Ovary (tissue), 10 donors: ENCODE measurements at places on chromosomes 1 and 21. TPM values are rescaled to one million over a fixed set of nuclear protein-coding genes. Genes with fewer than 3 reads are reported as not detected.

DNA sequence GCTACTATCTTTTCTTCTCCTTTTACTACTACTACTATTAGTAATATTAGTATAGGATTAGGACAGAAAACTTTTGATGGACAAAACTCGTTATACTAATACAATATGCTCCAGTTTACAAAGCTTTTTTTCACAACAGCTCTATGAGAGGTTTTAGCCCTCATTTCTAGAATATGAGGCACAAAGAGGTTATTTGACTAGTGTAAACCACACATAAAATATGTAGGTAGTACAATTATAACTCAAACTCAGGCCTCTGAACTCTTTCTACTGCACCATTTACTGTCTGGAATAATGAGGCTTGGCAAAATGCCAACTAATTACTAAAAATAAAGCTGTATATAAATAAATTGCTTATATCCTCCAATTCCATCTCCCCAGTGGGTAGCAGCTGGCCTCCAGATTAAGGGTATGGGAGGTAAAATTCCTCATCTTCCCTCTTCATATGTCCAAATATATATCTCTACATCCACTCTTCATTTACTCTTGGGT, 99.9 kb downstream of the LYST start:
- H3K27ac ChIP-seq, result no peak overlapping the region
- H3K4me1 ChIP-seq, result no peaks in the 10 kb centered on the region
- no peaks in the 10 kb centered on the region for H3K36me3 ChIP-seq
- no peak for DNase-seq
- no peaks in the 10 kb centered on the region for H3K27me3 ChIP-seq
- no peak overlapping the region for H3K4me3 ChIP-seq

The LRRC7 gene
- 0.01 TPM for polyA plus RNA-seq

The C1orf87 gene
- polyA plus RNA-seq, result 4.4 TPM

DNA sequence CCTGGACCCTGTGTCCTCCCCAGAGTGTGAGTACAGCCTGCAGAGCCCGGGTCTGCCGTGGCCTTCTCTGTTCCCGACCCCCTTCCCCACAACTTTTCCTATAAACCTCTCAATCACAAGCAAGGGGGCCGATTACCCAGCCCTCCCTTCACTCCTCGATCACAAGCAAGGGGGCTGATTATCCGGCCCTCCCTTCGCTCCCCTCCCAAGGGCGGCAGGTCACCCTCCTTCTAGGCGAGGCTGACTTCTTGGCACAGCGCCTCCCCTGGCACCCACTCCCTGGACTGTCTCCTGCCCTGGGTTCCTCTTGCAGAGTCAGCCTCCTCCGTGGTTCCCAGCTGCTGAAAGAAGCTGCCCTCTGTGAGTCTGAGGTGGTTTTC, 12.3 kb upstream of the LDLRAP1 start:
- no peak overlapping the region for H3K27ac ChIP-seq
- H3K4me3 ChIP-seq, result no peak overlapping the region
- no peak for DNase-seq
- no peaks in the 10 kb centered on the region for H3K4me1 ChIP-seq
- H3K36me3 ChIP-seq, result no peaks in the 10 kb centered on the region
- no peaks in the 10 kb centered on the region for H3K27me3 ChIP-seq

DNA sequence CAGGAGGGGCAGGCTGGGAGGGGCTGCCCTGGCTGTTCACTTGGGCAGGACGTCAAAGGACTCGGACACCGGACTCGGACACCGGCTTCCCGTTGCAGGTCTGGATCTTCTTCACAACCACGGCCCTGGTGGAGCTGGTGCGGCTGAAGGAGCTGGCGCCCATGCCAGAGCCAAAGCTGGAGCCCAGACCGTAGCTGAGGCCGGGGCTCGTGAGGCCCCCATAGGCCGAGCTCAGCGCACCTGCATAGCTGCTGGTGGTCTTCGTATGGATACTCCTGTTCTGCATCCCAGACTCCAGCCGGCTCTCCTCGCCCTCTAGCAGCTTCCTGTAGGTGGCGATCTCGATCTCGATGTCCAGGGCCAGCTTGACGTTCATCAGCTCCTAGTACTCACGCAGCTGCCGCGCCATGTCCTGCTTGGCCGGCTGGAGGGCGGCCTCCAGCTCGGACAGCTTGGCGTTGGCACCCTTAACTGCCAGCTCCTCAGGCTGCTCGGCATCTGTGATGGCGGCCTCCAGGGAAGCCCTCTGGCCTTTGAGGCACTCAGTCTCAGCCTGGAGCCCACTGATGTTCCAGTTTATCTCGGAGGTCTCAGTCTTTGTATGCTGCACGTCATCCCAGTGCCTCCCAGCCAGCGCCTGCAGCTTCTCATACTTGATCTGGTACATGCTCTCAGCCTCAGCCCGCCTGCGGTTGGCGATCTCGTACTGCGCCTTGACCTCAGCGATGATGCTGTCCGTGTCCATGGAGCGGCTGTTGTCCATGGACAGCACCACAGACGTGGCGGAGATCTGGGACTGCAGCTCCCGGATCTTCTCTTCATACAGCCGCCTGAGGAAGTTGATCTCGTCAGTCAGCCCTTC, 15.1 kb upstream of the KLF17 start:
- no peaks in the 10 kb centered on the region for H3K4me1 ChIP-seq
- H3K27me3 ChIP-seq, result no peaks in the 10 kb centered on the region
- H3K36me3 ChIP-seq, result no peaks in the 10 kb centered on the region
- no peak overlapping the region for H3K27ac ChIP-seq
- DNase-seq, result no peak
- no peak overlapping the region for H3K4me3 ChIP-seq

- H3K27me3 ChIP-seq, result no peaks in the 10 kb centered on the region
- no peaks in the 10 kb centered on the region for H3K36me3 ChIP-seq
- H3K4me3 ChIP-seq, result no peak overlapping the region
- no peak overlapping the region for H3K27ac ChIP-seq
- DNase-seq, result no peak
These were observed 18.0 kb upstream of the LRRC3 start for GRCh38 chr21:44437371-44437695.

DNA sequence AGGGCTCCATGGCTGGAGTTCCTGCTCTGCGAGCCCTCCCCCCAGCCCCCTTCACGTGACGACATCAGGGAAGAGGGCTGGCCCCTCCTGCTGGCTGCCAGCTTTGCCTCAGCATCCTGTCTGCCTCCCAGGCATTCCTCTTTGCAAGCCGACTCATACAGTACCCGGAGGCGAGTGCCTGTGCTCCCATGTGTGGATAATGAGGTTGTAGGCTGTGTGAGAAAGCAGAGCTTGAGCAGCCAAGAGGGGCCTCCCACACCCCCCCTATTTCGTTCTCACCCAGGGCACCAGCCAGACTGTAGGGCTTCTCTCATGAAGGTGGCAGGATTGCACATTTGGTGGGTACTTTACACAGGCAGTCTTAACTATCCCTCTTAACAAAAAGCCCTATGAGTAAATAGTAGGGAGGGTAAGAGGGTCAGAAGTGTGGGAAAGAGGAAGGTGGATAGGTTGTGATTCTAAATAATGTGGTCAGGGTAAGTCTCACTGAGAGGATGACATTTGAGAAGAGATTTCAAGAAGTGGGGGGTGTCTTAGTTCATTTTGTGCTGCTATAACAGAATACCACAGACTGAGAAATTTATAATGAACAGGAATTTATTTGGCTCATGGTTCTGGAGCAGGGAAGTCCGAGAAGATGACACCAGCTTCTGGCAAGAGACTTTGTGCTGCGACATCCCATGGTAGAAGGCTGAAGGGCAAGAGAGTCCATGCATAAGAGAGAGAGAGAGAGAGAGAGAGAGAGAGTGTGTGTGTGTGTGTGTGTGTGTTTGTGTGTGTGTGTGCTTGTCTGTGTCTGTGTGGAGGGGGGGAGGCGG, 113.5 kb downstream of the OMA1 start:
- H3K4me3 ChIP-seq, result no peak overlapping the region
- no peak overlapping the region for H3K27ac ChIP-seq
- H3K27me3 ChIP-seq, result no peaks in the 10 kb centered on the region

GRCh38 chr1:197001828-197002227, 24.5 kb downstream of the CFHR5 start:
- no peaks in the 10 kb centered on the region for H3K36me3 ChIP-seq
- no peaks in the 10 kb centered on the region for H3K27me3 ChIP-seq
- H3K4me1 ChIP-seq, result no peaks in the 10 kb centered on the region
- DNase-seq, result no peak
- H3K27ac ChIP-seq, result no peak overlapping the region
- no peak overlapping the region for H3K4me3 ChIP-seq

DNA sequence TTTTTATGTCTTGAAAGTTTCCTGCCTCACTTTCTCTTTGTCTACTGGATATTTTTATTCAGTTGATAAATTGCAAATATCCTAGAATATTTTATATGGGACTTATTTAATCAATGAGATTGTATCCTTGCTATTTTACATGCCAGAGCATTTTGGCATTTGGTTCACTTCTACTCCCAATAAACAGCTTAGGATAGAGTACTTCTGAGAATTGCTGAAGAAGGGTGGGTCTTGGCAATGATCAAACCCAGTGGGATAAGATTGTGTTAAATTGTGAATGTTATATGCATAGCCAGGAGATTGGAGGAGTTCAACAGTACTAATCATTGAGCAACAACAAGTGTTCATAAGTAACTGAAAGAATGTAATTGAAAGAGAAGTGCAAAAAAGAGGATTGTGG, 60.1 kb downstream of the SDCCAG8 start:
- no peak overlapping the region for H3K4me3 ChIP-seq
- no peaks in the 10 kb centered on the region for H3K4me1 ChIP-seq
- DNase-seq, result no peak
- no peak overlapping the region for H3K27ac ChIP-seq
- no peaks in the 10 kb centered on the region for H3K36me3 ChIP-seq

GRCh38 chr1:151887028-151887427, 22.3 kb downstream of the THEM4 start:
- no peaks in the 10 kb centered on the region for H3K4me1 ChIP-seq
- DNase-seq, result no peak
- no peak overlapping the region for H3K27ac ChIP-seq
- H3K27me3 ChIP-seq, result no peaks in the 10 kb centered on the region

The S100A7A gene
- not detected for polyA plus RNA-seq

- DNase-seq, result no peak
- no peaks in the 10 kb centered on the region for H3K36me3 ChIP-seq
- no peaks in the 10 kb centered on the region for H3K4me1 ChIP-seq
- no peak overlapping the region for H3K27ac ChIP-seq
- H3K4me3 ChIP-seq, result no peak overlapping the region
These were observed 80.2 kb downstream of the ADSS2 start for GRCh38 chr1:244371242-244372141.

The RGS1 gene
- polyA plus RNA-seq, result 8.7 TPM

DNA sequence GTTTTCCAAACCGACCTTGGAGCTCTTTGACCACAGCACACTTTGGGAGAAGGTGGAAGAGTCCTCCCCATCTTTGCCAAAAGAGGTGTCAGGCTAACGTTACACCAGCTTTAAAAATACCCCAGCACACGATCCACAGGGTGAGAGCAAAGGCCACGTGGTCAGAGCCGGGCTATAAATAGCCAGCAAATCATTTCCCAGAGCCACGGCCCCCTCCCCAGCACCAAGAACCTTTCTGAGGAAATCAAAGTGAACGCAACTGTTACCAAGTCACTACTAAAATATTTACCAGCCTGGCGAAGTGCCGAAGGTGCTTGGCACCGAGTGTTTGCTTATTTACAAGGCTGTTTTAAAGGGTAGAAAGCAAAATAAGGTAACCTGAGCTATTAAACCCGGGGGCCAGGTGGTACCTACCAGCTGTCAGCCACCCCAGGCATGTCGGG, 72.4 kb downstream of the CASZ1 start:
- H3K4me1 ChIP-seq, result no peaks in the 10 kb centered on the region
- no peaks in the 10 kb centered on the region for H3K36me3 ChIP-seq
- H3K27me3 ChIP-seq, result no peaks in the 10 kb centered on the region
- no peak for DNase-seq

The TRIM45 gene
- 4.9 TPM for polyA plus RNA-seq

The CLCA1 gene
- polyA plus RNA-seq, result not detected

The HAO2 gene
- polyA plus RNA-seq, result not detected

The MOB3C gene
- polyA plus RNA-seq, result 13.2 TPM

- DNase-seq, result no peak
- peaks cover 1% of the 10 kb centered on the region for H3K4me1 ChIP-seq
- H3K4me3 ChIP-seq, result no peak overlapping the region
- no peaks in the 10 kb centered on the region for H3K36me3 ChIP-seq
- H3K27ac ChIP-seq, result no peak overlapping the region
These were observed 6.4 kb upstream of the THEM5 start for GRCh38 chr1:151859891-151860293.
